CD4-positive, alpha-beta T cell treated with Interleukin-4 for 4 hours (primary cell): ENCODE measurements at places on chromosomes 7 and 10.

DNA sequence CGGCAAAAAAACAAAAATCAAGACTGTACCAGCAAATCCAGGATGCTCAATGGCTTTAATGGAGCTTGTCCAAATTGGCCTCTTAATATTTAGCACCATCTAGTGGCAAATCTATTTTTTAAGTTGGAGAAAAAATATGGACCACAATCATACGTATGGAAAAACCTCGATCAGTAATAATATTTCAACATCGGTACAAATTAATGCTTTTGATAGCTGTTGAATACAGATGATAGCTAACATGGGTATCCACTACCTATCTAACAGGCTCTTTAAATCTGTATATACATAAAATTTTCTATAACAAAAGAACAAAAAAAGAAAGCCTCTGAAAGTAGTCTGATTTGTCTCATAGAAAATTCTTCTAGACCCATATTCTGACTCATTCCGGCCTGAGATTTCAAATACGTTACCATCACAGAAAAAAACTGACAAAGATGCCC is 29.2 kb downstream of the COA1 start:
- peak; percentile 76 for DNase-seq

DNA sequence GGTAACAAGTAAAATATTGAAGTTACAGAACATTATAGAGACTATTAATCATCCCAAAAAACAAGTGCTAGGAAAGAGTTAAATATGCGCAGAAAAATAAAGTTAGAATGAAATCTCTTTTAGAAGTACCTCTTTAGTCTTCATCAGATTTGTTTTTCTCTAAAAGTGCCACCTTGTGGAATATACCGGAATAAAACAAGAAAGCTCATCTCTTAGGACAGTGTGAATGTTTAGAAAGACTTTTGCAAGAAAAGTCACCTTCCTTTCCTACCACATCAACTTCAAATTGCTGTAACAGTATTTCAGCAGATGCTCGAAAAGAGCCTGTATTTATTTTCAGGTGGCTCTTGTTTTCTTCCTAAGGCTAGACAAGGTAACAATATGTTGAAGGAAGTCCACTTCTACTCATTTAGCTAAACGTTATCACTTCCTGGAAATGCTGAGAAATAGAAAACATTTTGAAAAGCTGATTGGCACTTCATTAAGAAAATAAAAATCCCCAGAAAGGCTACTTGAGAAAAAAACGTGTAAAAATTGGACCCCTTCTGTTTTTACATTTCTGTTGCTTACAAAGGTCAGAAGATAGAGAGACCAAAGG is 19.8 kb upstream of the FAM133B start:
- DNase-seq, result peak; percentile 36

GRCh38 chr10:4315551-4315950 is 510.5 kb upstream of the AKR1E2 start:
- no peak for DNase-seq

- peak; percentile 0 for DNase-seq
These were observed 563.6 kb upstream of the SEMA3D start for GRCh38 chr7:85750454-85750949.

- no peak for DNase-seq
These were observed 102.8 kb upstream of the KCND2 start for GRCh38 chr7:120169996-120170783.

GRCh38 chr10:58041901-58042300 is 225.8 kb downstream of the IPMK start:
- DNase-seq, result no peak

- DNase-seq, result peak; percentile 20
These were observed 46.6 kb downstream of the LRRN3 start for GRCh38 chr7:111137296-111138192.

- DNase-seq, result no peak
These were observed 25.7 kb downstream of the MRPS33 start for GRCh38 chr7:140989068-140989467.

GRCh38 chr7:37916017-37916672 is 472 bp downstream of the SFRP4 start:
- DNase-seq, result no peak

- DNase-seq, result no peak
These were observed 45.6 kb upstream of the TAS2R16 start for GRCh38 chr7:123041101-123041500.

GRCh38 chr7:117001283-117001682 is 48.0 kb downstream of the ST7 start:
- DNase-seq, result no peak

GRCh38 chr10:15223174-15223573 is 54.7 kb upstream of the NMT2 start:
- no peak for DNase-seq

- no peak for DNase-seq
These were observed 46.2 kb downstream of the AMZ1 start for GRCh38 chr7:2734084-2734686.

- no peak for DNase-seq
These were observed 106.6 kb upstream of the KCNMA1 start for GRCh38 chr10:77744245-77744644.

- DNase-seq, result no peak
These were observed 660.0 kb downstream of the SORCS1 start for GRCh38 chr10:106504536-106504935.

DNA sequence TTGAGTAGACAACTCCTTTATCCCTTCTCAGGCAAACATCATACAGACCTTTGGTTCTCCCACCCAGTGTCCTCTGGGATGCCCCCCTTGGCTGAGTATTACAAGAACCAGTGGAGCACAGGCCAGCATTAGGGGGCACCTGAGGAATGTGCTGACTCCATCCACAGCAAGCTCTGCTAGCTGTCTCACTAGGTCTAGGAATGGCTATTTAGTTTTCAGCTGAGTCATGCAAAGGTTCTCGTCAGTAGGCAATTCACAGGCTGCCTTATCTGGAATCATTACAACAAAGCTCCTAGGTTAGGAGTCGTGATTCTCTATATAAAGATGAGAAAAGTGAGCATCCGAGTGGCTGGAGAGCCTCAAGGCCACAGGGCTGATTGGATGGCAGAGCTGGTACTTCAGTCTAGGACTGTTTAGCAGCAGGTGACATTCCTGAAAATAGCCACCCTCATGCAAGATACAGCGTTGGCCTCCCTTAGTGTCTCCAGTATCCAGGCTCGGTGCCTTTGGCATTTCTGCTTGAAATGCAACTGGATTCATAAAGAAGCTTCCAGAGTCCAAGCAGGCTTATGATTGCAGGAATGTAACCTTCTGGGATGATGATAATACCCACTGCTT is 75.8 kb downstream of the CDCA7L start:
- DNase-seq, result no peak

DNA sequence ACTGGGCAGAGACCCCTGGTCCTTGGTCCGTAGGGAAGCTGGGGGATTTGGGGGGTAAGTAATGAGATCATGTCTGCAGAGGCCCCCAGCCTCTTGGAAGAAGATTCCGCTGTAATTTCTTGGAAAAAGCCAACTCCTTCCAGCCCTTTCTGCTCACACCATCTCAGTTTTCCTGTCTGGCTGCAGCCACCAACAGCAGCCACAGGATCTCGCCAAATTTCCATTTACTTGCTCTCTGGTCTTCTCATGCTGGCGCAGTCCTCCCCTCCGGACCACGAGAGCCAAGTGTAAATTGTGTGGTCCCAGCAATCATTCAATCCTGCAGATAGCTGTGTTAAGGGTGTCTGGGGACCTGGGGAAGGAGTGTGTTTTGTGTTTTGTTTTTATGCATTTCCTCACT is 49.6 kb downstream of the ASB13 start:
- DNase-seq, result no peak

DNA sequence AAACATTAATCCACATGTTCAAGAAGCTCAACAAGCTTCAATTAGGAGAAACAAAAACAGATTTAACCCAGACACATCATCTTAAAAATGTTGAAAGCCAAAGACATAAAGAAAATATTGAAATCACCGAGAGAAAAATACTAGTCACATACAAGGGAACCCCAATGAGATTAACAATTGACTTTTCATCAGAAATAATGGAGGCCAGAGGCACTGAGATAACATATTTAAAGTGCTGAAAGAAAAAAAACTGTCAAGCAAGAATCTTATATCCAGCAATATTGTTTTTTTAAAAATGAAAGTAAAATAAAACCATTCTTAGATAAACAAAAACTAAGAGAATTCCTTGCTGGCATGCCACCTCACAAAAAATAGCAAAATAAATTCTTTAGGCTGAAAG is 28.9 kb downstream of the AOC1 start:
- DNase-seq, result no peak

DNA sequence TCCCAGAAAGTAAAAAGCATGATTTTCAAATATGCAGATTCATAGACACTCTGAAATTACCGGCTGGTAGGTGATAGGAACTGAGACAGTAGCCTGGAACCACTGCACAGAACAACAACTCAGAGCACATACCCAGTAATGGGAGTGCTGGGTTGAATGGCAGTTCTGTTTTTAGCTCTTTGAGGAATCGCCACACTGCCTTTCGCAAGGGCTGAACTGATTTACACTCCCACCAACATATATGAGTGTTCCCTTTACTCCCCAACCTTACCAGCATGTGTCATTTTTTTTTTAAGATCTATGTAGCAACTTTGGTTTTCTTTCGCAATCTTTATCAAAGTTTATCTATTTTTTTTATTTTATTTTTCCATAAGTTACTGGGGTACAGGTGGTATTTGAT is 358.8 kb downstream of the CALN1 start:
- no peak for DNase-seq

DNA sequence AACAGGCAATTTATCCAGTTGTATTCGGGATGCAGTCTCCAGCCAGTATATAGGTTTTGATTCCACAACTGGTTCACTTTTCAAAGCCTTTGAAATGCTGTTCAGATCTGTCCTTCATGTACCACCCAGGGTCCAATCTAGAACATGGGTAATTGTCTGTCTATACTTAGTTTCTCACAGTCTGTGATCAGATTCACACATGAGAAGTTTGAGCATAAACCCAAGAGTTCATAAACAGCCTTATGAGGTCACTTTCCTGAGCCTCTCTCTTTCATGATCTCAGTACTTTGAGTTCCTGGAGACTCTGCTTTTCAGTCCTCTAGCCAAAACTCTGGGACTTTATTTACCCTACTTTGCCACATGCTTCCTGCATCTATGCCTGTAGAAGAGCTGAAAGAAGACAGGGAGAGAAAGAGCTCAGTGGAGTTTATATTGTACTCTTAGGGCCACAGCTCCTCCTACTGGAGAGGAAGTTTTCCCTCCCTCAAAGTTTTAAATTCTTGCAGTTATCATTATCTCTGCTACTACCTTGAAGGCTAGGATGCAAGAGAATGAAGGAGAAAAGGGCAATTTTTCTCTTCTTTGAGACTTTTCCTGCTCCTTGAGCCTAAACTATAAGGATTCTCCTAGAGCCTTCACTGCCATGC is 172.0 kb downstream of the ZEB1 start:
- DNase-seq, result peak; percentile 32
